Osteocyte (in vitro differentiated cells): ENCODE measurements at places on chromosomes 4 and X. TPM values are rescaled to one million over a fixed set of nuclear protein-coding genes. Genes with fewer than 3 reads are reported as not detected.

Gene MAGED4B
- 131 and 134 TPM in 2 replicates for total RNA-seq

DNA sequence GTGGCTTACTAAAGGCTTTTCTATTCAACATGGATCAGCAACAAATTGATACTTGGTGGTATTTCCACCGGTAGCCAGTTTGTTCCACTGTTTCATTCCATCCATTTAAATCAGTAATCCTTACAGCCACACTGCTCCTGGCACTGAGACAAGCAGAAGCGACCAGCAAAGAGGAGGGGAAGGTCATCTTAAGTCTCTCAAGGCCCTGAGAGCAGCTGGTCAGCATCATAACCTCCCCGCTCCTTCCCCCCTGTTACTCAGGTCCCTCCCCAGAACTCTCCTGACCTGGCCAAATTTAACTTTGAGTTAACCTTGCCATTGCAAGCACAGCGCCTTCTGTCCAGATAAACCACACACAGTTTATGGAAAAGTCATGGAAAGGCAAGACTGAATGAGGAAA, 331.3 kb upstream of the KLF3 start:
- DNase-seq: no peak

DNA sequence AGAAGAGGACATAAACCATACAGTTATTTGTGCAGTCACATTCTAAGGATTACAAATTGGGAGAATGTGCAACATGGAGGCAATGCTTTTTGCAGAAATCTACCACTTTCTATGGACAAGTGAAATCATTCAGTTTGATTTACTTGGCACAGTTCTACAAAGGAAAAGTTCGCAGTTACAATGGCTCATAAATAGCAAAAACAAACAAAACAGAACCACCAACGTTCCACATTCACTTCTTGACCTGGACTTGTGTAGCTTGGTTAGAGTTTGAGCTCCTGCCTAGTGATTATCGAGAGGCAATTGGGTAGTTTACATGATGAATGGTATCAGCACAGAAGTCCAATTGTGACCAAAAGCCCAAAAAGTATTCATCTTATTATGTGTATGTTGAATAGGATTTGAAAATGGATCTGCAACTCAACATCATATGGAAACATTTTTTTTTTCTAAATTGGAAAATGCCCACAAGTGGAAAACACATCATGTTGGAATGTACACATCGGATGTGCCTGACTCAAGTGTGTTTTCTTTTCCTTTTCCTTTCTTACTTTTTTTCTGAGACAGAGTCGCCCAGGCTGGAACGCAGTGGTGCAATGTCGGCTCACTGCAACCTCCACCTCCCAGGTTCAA, 123.8 kb downstream of the LUZP4 start:
- DNase-seq: no peak

- DNase-seq: no peak
Measured at GRCh38 chrX:71650333-71650969, 16.9 kb upstream of the LOC101059915 start.

GRCh38 chrX:134963041-134963440, 27.8 kb upstream of the SMIM10 start:
- DNase-seq: no peak

DNA sequence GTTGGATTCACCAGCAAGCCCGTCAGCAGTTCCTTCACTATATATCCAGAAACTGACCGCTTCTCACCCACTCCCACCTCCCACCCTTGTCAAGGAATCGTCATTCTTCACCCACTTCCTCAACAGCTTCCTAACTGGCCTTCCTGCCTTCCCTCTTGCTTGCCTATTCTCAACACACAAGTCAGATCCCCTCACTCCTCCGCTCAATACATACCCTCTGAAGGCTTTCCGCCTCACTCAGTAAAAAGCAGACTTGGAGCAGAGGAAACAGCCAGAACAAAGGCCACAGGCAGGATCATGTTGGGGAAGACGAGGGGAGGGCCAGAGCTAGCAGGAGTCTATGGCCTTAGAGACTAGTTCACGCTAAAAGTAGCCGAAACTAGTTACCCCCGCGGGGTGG, 23.7 kb downstream of the RWDD4 start:
- DNase-seq: no peak

DNA sequence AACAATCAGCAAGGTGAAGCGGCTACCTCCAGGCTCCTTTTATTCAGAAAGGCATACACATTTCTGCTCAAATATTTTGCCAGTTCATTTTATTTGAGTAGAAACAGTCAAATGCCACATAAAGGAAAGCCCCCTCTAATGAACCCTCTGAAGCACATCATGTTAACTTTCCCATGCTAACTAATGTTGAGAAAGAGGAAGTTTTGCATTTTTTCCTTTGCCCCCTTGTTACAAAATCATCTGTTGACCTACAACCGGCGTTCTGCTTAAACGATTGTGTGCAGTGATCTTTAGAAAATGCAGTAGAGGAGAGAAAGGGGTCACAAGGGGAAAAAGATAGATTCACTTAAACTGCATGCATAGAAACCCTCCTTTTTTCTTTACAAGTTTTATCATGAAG, 25.2 kb upstream of the ATXN3L start:
- no peak for DNase-seq

GRCh38 chrX:153587342-153587741, 11.6 kb downstream of the CCNQ start:
- no peak for DNase-seq

DNA sequence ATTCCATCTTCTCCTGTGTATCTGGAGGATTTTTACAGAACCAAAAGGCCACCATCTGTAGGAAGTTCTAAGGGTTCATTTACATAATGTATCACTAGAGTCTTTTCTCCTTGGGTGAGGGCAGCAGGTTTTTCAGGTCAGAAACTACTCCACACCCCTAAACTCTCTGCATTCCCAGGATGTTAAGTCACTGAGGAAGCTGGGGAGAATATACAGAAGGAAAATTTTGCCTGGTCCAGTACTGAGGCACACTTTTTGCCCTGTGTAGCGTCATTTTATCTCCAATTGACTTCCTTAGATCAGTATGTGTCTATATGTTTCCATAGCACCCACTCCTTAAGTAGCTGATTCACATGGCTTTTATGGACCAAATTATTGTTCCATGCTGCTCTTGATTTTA, 17.0 kb downstream of the XKRX start:
- no peak for DNase-seq

Gene PF4V1
- total RNA-seq: 0.78 TPM in 1 of 2 replicates, not detected in the other

Gene SULT1B1
- 0.50 and 1.2 TPM in 2 replicates for total RNA-seq

GRCh38 chrX:41082783-41083182, 2.5 kb upstream of the USP9X start:
- DNase-seq: no peak

DNA sequence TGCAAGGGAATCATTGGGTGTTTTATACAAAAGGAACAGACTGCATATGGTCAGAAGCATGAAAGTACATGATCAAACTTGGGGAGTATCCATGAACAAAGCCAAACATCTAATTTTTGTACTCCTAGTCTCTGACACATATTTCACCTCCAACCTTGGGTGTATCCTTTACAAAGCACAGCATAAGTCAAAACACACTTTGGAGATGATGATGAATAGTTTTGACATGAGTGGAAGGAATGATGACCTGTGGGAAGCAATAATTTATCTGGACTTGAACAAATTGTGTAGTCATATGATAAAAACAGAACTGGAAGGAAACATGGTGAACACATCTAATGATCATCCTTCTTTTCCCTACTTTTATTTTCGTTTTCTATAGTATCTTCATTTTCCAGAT, 108.7 kb upstream of the PLS3 start:
- no peak for DNase-seq

- no peak for DNase-seq
Measured at GRCh38 chr4:160562661-160563060, 1459.8 kb downstream of the RAPGEF2 start.

DNA sequence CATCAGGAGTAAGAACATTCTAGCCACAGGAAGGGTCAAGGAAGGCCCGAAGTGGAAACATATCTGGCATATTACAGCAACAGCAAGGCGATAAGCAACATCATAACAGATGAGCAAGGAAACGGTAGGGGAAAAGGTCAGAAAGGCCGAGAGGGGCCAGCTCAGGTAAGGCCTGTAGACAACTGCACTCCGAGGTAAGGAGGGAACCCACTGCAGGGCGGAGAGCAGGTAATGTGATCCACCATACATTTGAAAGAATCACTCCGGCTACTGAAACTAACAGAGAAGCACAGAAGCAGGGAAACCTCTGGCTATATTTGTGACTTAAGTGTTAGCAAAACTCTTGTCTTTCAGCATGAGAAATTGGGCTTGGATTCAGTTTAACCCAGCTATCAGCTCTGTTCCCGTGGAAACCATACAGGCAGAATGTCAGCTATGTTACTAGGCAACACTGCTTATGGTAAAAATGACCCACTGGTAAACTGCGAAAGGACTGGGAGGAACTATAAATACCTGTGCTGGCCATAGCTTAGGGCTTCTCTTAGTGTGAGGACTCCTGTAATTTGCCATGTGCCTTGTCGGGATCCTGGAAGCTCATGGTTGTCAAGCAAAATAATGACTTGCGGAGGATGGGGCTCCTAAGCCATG, 31.0 kb downstream of the FRYL start:
- DNase-seq: no peak

DNA sequence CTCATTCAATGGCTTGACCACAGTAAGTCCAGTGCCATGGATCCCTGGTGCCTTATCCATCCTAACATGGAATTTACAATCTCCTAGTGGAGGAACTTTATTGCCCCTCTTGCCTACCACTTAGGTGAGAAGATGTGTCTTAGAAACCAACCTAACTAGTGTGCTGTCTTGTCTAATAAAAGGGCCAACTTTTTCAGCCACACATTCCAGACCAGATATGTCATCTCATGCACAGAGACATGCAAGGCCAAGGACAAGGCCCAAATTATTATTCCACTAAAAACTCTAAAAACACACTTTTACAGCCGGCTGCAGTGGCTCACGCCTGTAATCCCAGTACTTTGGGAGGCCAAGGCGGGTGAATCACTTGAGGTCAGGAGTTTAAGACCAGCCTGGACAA, 10.6 kb upstream of the PRDX4 start:
- DNase-seq: no peak

- no peak for DNase-seq
Measured at GRCh38 chr4:169399976-169400767, 129.4 kb upstream of the SH3RF1 start.

Gene GAK
- total RNA-seq: 76.7 and 93.8 TPM in 2 replicates

Gene SHROOM4
- 2.4 and 2.5 TPM in 2 replicates for total RNA-seq

DNA sequence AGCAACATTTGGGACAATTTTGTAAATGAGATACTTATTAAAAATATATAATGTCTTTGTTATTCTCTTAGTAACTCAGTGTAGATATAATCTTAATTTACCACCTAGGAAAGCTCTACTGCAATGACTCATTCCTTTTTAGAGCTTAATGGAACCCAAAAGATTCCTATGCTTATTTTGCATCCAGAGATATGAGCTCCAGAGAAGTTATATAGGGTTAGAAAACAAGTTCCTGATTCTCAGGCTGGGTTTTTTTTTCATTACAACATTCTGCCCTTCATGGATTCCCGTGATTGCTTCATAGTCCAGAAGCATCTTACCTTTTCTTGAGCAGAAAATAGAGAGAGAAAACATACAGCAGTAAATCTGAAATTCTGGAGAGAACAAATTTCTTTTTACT, 57.9 kb upstream of the CXCL8 start:
- no peak for DNase-seq

DNA sequence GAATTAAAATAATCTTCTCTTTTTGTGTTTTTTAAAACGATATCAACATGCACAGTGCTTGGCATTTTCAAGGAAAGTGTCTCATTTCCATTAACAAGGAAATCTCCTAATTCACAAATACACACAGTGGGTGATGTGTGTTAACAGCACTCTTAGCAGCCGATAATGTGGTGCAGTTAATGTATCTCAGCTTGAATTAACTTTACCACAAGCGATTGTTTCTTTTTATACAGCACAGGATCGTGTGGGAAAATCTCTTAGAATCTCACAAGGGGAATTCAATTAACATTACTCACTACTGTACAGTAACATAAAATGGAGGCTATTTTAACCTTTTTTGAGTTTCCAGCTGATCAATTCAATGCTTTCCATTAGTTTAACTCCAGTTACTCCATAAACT, 1841.9 kb downstream of the STIM2 start:
- DNase-seq: no peak

Gene SPOCK3
- not detected in 2 replicates for total RNA-seq

GRCh38 chr4:17029964-17030363, 131.5 kb upstream of the LDB2 start:
- no peak for DNase-seq

DNA sequence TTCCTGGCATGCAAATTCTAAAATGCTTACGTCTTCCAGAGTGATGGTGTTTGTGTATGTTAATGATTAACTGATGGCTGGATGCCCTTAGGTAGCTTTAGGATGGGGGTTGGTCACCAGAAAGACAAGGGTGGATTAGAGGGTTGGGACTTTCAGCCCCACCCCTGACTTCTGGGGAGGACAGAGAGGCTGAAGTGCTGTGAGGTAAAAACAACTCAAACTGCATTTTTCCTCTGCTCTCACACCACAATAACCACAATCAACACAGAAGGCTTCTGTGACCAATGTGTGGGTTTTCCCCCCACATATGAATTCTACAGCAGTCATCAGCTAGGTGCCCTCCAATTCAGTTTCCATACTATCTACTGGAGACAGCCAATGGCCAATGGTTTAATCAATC, 18.7 kb upstream of the DDIT4L start:
- no peak for DNase-seq

DNA sequence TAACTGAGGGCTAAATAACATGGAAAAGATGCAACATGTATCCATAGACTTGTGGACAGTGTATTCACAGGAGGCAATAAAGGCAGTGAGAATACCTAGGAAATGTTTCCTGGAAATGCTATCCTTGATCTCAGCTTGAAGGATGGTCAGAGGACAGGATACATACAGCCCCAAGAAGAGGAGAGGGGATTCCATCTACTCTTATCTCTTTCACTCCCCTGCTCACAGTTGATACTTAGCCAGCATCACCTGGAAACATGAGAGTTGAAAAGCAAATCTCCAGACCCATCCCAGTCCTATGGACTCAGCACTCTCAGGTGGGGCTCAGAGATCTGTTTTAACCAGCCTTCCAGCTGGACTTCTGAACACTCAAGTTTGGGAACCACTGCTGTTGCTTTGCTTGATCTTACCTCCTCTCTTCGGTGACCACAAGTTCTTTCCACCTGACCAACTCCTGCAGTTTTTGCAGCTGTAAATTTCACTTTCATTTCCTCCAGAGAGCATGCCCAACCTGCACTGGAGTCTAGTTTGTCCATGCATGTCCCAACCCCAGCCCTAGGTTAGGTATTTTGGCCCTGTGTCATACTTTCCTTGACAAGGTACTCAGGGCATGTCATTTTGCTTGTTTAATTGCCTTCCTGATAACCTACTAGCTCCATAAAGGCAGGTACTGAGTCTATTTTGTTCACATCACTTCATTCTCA, 10.4 kb downstream of the RELL1 start:
- DNase-seq: no peak

Gene APBB2
- total RNA-seq: 56.2 and 62.0 TPM in 2 replicates

Gene PASD1
- total RNA-seq: not detected in 2 replicates

GRCh38 chr4:27112587-27112986, 251.9 kb downstream of the STIM2 start:
- no peak for DNase-seq

DNA sequence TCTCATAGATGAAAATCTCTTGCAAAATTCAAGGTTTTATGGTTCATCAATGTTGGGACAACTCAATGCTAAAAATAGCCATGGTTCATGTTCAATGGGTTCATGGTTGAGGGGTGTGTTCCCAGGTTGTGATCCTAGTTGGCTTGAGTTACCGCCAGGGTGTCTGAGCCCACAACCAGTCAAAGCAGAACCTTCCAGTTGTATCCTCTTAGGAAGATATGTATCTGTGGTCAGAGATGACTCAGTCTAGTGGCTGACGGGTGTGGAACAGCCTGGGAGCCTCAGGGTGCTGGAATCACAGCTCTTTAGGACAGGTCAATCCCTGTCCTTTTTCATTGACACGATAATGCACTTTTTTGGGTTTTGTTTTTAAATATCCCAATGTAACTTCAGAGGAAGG, 192.3 kb upstream of the NR3C2 start:
- DNase-seq: no peak
